NCI-H187 (cell line): ENCODE measurements at places on chromosomes 7 and 10.

- no peak for DNase-seq
Observed at GRCh38 chr7:30994206-30995100, 30.7 kb downstream of the GHRHR start.

GRCh38 chr7:32357535-32358277, 132.5 kb downstream of the LSM5 start:
- no peak for DNase-seq

DNA sequence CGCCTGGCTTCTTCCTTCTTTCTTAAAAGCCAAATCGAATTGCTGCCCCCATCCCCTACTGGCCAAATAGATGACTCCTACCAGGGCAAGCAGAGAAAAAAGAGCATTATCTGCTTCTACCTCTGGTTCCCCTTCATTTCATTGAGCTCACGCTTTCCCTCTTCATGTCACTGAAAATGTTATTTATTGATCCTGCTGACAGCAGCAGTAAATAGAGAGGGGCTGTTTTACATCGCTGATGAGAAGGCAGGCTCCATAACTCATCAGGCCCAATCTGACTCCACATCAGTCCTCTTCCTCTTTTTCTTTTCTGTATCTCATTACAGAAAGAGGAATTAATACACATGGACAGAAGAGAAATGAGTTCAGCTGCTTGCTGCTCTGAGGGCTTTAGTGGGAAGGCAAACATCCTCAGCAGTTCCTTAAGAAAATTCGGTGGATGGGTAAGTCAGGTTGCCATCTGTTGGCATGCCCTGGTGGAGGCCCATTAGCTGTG, 904.1 kb downstream of the KCNMA1 start:
- no peak for DNase-seq

DNA sequence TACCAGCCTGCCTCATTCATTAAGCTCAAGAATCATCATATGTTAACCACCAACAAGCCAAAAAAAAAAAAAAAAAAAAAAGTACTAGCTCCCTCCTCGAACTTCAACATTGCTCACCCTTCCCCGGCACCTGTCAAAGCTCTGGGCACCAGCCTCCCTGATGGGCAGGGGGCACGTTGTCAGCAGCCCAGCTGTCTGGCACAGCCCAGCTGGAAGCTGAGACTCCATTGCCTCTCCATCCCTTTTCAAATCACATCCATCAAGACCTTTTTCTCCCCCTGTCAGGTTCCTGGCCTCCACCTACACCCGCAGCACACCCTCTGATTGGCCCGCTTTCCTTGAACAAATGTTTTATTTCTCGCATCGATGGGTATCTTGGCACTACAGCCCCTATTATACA, 913.3 kb upstream of the AUTS2 start:
- DNase-seq, result no peak

- no peak for DNase-seq
Observed at GRCh38 chr7:118839515-118839914, 615.0 kb downstream of the ANKRD7 start.

DNA sequence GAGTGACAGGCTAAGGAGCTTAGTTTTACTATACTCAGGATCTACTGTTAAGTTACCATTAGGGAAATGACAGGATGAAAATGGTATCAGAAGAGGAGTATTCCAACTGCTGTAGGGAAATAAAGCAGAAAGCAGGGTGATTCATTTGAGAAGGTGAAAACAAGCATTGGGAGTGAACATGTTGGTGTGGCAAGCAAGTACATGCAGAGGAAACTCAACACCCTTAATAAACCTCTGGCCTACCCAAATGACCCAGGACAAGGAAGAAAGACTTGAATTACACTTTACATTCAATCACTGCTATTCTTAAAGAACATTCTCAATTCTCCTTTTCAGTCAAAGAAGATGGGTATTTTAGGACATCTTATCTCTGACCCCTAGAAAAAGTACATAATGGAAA, 28.7 kb downstream of the ERLIN1 start:
- DNase-seq, result no peak
